ENCODE measurements at places on chromosomes 7 and 10.

DNA sequence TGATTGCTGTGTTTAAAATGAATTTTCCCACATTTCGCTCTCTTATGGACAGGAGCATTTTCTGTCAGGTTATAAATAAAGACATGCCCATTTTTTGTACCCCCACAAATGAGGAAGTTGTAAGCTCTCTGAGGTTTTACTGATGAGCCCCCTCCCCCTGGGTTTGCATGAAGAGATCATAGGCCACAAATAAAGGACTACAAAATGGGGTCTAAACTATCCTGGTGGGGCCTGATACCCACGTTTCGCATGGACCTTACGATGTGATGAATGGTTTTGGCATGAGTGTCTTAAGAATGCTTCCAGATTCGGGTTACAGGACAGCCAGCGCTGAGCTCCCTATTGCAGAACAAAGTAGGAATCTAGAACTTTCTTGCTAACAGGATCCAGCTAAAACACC, 5.8 kb downstream of the IKZF1 start:
- no peak for DNase-seq

- DNase-seq: no peak
Measured at GRCh38 chr7:41992881-41993867, 243.8 kb downstream of the GLI3 start.

- DNase-seq: no peak
Measured at GRCh38 chr7:116971869-116972268, 18.6 kb downstream of the ST7 start.

DNA sequence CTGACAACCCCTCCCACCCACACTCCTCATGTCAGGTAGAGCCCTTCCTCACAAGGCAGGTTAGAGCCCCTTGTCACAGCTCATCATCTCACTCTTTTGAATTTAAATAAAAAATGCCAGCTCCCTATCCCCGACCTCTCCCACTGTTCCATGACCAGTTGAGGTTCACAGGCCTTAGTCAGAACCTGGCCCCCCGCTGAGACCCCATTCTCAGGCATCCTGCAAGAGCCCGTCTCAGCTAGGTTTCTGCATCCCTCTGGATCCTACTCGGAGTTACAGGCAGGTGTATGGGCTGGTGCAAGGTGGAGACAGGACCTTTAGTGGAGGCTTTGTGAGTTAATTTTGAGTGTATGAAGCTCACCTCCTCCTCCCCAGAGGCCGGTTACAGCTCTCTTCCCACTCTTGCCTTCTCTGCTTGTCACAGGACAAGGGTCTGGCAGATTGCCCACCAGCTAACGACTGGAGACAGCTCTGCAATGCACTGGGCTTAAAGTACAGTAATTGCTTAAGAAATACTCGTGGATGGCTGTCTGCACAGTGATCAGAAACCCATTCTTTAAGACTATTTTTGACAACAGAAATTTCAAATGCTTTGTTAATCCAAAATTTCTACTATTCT, 394.9 kb upstream of the DPP6 start:
- DNase-seq: no peak

DNA sequence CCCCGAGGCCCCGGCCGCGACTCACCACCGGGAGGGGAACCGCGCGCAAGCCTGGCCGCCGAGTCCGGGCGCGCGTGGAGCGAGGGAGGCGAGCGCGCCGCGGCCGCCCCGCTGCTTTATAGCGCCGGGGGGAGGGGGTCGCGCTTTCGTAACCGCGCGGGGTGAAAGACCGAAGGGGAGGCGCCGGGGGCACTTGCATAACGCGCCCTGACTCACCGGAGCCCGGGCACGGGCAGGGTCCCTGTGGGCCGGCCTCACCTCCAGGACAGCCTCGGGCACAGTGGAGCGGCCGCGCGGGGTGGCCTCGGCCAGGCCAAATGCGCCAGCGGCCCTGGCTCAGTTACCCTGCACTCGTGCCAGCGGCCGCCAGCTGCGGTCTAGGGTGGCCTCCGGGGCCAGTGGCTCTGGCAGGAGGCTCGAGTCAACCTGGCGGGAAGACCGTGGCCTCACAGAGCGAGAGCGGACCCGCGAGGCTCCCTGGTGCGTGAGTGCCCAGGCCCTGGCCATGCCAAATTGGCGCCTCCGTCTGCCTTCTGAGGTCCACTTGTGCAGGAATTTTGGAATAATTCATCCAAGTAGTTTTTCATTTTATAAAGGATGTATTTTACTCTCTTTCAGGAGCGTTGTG, at the start of gene RBP4:
TSS of gene RBP4 (minus strand) at position 90 of the 628 bp plus-strand sequence. CDS start 207 bp downstream, outside the sequence.
- DNase-seq: no peak

DNA sequence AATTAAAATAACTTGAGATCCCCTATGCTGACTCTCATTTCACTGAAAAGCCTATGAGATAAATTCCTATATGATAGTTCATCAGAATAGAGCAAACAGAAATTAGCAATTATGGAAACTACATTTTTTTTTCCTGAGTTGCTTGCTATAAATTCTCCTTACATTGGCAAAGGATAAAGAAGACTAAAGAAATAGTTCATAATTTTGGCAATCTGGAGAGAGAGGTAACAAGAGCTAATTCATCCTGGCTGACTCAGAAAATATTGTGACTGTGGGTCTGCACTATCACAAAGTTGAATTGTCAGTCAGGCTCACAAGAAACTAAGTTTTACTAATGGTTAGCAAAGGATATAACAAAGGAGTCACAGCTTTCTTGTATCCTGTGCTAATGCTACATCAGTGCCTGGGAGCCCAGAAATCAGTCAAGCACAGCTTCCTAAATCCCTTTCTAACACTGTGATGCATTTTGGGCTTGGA, 483.0 kb downstream of the MAGI2 start:
- no peak for DNase-seq

GRCh38 chr10:24503461-24504320, 220.0 kb downstream of the ARHGAP21 start:
- no peak for DNase-seq

DNA sequence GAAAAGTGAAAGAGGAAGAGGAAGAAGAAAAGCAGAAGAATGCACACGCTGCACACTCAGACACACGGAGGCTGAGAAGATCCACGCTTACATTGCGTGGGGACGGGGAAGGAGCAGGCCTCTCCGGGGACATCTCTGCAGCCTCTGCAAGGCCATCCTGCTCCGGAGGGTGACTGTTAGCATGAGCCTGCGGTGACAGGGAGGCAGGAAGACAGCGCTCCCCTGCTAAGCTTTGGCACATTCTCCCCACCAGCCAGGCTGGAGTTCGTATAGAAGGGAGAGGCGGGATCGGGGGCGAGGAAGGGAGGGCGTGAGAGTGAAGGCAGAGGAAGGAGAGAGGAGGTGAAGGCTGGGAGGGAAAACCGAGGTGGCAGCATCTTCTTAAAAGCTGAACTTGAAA, 366.0 kb upstream of the SHH start:
- no peak for DNase-seq

DNA sequence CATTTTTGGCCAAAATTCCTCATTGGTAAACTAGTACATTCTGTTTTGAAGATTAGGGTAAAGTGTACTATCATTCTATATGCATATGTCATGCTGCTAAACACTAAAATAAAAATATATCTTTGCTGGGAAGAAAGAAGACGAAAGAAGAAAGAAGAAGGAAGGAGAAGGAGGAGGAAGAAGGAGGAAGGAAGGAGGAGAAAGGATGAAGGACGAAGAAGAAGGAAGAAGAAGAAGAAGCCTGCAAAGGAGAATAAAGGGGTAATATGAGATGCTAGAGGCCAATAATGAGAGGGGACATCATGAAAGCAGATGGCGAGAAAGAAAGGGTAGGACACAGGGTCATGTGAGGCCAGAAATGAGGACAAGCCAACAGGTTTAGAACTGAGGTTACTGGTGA, 8.0 kb downstream of the SLC25A13 start:
- no peak for DNase-seq

- DNase-seq: no peak
Measured at GRCh38 chr10:116437076-116437692, 9.5 kb downstream of the PNLIPRP3 start.

GRCh38 chr10:66586897-66587679, 338.7 kb upstream of the LRRTM3 start:
- DNase-seq: no peak

DNA sequence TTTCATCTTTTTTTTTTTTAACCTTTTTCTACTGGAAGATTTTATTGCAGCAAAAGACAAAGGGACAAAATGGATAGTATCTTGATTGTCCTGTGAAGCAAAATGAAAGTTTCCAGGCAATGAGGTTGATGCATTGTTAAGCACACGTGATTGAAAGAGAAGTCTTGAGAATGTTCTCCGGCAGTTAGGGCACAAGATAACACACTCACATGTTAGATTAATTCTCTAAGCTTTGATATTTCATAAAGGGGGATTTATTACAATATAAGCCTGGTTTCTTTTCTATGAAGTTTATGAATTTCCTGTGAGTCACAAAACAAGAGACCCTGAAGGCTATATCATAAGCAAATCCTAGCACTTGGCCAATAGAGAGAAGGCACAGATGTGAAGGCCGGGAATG, 93.4 kb upstream of the ARMC3 start:
- DNase-seq: no peak

DNA sequence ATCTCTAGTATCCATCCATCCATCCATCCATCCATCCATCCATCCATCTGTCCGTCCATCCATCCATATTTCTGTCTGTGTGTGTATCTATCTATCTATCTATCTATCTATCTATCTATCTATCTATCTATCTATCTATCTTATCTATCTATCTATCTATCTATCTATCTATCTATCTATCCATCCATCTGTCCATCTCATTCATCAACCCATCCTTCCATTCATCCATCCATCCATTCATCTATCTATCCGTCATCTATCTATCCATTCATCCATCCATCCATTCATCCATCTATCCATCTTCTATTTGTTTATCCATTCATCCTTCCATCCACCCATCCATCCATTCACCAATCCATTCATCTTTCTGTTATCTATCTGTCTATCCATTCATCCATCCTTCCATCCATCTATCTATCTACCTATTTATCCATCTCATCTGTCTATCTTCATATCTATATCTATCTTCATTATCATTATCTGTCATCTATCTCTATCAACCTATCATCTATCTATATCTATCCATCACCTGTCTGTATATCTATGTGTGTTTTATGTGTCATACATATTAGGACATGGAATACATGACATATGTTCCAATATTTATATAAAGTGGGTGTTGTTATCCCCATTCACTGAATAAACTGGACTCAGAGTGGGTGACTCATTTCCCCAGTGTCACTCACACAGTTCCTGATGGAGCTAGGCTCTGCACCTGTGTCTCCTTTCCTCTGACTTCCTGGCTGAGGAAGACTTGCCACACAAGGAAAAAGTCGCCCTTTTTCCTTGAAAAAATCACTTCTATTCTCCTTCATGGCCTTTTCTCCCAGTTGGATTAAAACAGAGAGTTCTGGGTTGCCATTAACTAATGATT, 200.1 kb downstream of the CCDC3 start:
- DNase-seq: no peak

- DNase-seq: no peak
Measured at GRCh38 chr10:45408421-45409319, 34.7 kb downstream of the ALOX5 start.

DNA sequence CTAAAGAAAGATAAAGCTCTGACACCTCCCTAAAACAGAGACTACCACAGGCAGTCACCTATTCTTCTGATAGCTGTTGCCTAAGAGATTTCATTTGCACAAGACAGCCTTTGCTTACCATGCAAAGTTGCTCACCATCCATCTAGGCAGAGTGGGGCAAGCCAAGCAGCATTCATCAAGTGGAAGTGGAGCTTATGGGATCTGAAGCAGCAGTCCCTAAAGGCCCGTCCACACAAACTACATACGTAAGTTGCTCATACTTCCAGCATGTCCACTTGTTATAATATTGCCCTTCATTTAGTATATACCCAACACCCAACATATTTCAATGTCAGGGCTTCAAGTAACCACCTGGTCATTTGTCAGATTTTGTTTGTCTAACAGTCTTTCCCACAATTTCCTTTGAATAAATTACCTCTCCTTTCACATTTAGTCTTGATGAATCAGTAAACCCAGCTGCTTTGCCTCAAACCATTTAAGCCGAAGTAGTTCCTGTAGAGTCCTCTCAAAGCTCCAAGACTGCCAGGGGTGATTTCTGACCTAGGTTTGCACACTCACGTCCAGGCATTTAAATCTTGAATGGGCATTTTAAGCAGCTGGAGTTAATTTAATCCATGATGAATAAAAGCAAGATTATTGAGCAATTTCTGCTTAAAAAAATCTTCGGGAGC, 67.9 kb downstream of the ATAD1 start:
- no peak for DNase-seq

DNA sequence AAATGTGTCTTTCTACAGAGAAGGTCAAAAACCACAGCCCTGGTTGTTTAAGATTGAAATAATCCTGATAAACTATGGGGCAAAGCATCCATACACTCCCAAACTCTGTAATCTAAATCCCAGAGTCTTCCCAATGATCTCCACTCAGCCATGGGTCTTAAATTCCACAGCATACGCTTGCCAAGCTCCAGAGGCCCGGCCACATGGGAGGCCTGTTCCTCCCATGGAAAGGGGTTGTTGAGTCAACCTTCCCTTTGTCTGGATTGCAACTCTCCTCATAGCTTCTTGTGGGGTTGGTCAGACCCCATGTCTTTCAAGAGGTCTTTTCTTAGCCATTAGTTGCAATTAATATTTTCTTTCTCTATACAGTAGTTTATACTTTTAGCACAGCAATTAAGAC, 718 bp upstream of the STEAP4 start:
- no peak for DNase-seq

GRCh38 chr7:50751146-50751545, 31.6 kb downstream of the GRB10 start:
- DNase-seq: no peak

GRCh38 chr7:2151237-2151636, 81.5 kb downstream of the MAD1L1 start:
- no peak for DNase-seq

DNA sequence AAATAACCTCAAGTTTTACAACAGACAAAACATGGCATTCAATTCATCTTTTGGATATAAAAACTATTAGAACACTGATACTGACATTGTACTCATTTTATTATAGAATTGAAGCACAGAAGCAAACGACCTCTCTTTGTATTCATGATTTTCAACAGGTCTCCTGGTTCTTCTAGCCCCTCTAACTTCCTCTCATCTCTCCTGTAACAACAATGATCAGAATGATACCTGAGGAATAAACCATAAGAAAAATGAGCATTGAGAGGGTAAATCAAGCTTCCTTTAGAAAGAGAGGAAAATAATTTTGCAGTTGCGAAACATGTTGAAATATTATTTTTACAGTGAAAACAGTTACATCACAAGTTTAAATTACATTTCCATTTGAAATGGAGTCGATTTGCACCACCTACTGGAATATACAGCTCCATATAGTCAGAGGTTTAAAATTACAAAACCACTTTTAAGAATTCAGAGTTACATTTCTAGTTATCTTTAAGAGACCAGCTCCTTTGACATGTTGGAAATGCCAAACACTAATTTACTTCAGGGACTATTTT, 17.5 kb upstream of the TEX36 start:
- DNase-seq: no peak

GRCh38 chr10:3865565-3865964, 80.6 kb upstream of the KLF6 start:
- DNase-seq: no peak

GRCh38 chr7:98282703-98283102, 1.2 kb downstream of the BRI3 start:
- no peak for DNase-seq

Data from stimulated activated CD4-positive, alpha-beta T cell treated with anti-CD3 and anti-CD28 coated beads, Interleukin-1b, Interleukin-23, amount 100 ng/mL, for 24 hours (primary cell).